ENCODE measurements at places on chromosomes 1 and 21.

DNA sequence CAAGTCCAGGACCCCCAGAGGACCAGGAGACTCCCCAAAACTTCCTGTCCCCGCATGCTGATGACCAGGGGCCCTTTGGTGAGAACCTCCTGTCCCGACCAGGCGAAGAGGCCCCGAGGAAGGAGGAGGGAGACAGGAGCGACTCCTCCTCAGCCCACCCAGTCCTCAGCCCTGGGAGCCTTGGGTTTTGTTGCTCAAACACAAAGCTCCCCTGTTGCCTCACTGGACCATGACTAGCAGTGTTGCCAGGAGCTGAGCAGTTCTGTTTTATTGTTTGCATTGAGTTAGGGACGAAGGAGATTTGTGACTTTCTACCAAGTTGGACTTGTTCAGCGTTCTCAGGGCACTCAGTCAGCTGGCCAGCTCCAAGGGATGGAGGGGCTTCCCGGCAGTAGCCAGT lies 10.0 kb downstream of the UMODL1 start:
- no peak for DNase-seq

DNA sequence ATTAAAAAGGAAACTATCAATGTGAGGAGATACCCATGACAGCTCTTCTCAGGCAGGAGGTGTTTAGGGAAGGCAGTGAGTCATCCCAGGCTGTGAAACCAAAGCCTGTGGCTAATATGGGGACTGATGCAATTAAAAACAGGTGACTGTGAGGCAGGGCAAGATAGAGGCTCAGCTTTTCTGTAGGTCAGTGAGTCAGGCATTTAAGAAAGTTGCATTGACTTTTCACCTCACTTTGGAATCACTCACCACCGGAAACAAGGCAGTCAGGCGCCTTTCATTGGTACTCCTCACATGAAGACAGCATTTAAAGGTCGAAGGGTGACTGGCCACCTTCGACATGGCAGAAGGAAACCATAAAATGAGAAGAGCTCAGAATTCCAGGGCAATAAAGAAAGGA lies 54.5 kb downstream of the PAPPA2 start:
- DNase-seq: no peak

DNA sequence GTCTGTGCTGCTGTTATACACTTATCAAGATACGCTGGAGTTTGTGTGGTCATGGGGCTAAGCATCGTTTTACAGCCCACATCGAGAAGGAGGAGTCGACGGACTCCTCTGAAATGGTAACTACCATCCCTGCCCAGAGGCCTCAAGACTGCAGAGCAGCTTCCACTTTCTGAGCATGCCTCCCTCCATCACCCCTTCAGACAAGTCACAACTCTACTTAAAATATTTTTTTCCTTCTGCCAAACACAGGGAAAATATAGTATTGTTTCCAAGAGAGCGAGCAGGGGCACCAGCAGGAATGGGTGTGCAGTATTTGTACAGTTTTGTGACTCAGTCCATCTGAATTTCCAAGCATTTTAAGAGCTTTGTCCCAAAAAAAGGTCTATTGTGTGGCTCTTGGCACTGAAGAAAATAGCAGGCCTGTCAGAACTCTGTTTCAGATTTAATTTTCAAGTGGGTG lies 14.1 kb downstream of the EVA1C start:
- no peak for DNase-seq

GRCh38 chr1:244329591-244330317 lies 122.0 kb downstream of the ADSS2 start:
- no peak for DNase-seq

GRCh38 chr1:3352299-3352951 lies 102.0 kb upstream of the ARHGEF16 start:
- DNase-seq: no peak

- DNase-seq: no peak
These were observed 377.3 kb downstream of the SETD4 start for GRCh38 chr21:35682904-35683549.

GRCh38 chr1:162412002-162412401 lies at the start of gene SH2D1B:
Gene SH2D1B (minus strand): TSS chr1:162412136. CDS start chr1:162412016, 120 bp downstream.
- no peak for DNase-seq

- DNase-seq: peak; percentile 96
These were observed at the start of gene NCF2 for GRCh38 chr1:183590244-183591191. Gene NCF2 (minus strand): TSS chr1:183590459. CDS start chr1:183590329, 130 bp downstream.

- DNase-seq: no peak
These were observed 95.7 kb upstream of the NR5A2 start for GRCh38 chr1:199931666-199932377.

- no peak for DNase-seq
These were observed 90.7 kb downstream of the RHOU start for GRCh38 chr1:228825840-228826484.
